Ovary (tissue), 10 donors: ENCODE measurements at places on chromosomes 2 and 18. TPM values are rescaled to one million over a fixed set of nuclear protein-coding genes. Genes with fewer than 3 reads are reported as not detected.

The SUPT7L gene
- total RNA-seq: 24.5 TPM

GRCh38 chr2:64605026-64605471 lies 48.7 kb downstream of the SERTAD2 start:
- peak; percentile 56 for DNase-seq
- H3K4me1 ChIP-seq: peaks cover 6% of the 10 kb centered on the region
- no peaks in the 10 kb centered on the region for H3K36me3 ChIP-seq

The NFE2L2 gene
- total RNA-seq: 148 TPM

The STARD6 gene
- total RNA-seq: not detected

DNA sequence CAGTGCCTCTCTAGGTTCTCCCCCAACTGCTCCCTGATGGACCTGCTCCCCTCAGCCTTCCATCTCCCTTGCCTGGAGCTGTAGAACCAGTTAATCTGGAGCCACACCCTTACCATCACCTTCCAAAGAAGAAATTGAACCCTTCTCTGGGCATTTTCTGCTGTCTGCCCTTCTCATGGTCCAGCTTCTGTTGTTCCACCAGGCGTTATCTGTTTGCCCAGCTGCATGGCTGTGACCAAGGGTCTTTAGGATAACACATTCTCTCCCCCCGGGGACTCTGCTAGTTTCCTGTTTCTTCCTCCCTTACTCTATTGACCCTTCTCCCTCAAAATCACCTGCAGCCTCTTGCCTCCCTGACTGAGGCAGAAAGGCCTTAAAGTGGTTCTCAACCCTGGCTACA lies 3.2 kb upstream of the ANKRD53 start:
- DNase-seq: no peak
- no peak overlapping the region for H3K27ac ChIP-seq
- no peaks in the 10 kb centered on the region for H3K36me3 ChIP-seq

DNA sequence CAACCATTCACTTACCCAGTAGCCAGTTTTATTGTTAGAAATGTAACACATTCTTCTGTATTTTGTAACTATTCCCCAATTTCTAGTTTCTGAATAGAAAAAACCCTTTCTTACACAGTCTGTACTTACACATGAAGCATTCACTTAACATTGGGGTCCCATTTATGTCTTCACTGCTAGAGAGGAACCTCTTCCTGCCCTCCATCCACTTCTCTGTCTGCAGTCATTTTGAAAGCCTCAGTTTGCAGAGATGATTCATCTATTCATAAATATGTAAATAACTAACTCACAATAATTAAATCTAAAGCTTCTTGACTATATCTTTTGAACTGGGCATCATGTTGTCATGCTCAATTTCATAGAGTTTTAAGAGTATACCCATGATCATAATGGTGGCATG lies 55.9 kb downstream of the ZRANB3 start:
- no peaks in the 10 kb centered on the region for H3K27me3 ChIP-seq
- no peak overlapping the region for H3K4me3 ChIP-seq
- H3K4me1 ChIP-seq: no peaks in the 10 kb centered on the region
- H3K27ac ChIP-seq: no peak overlapping the region
- DNase-seq: no peak

- H3K4me3 ChIP-seq: no peak overlapping the region
- no peaks in the 10 kb centered on the region for H3K4me1 ChIP-seq
- H3K36me3 ChIP-seq: no peaks in the 10 kb centered on the region
- no peak overlapping the region for H3K27ac ChIP-seq
- no peaks in the 10 kb centered on the region for H3K27me3 ChIP-seq
These were observed 104.8 kb downstream of the LBH start for GRCh38 chr2:30336084-30336483.
